ENCODE measurements at places on chromosomes 5 and 9.
A peak's percentile ranks its signal among the peaks of the same experiment; 100 is the strongest.

DNA sequence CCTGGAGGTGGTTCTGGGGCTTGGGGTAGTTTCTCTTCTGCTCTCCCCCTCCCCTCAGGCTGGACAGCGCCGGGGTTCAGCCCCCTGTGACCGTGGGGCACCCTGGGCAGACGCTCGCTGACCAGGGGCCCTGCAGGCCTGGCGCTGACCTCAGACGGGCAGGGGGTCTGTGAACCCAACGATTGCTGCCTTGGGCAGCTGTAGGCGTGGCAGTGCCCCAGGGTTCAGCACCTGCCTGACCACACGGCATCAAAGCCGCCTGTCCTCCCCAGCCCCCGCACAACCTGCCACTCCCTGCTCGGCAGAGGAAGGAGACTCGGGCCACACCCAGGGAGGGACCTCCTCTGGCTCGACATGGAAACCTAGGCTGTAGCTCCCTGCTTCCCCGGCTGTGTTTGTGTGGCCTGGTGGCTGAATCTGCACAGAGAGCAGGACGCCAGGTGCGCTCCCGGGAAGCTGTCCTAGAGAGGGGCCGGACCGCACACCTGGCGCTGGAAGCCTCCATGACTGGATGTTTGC lies 12.2 kb downstream of the LCN12 start:
- no peak for DNase-seq

- DNase-seq, result no peak
Observed at GRCh38 chr5:180215783-180216630, 7.0 kb upstream of the RASGEF1C start.

GRCh38 chr5:80957031-80957761 lies 3.0 kb upstream of the RASGRF2 start:
- peak; percentile 30 for DNase-seq

DNA sequence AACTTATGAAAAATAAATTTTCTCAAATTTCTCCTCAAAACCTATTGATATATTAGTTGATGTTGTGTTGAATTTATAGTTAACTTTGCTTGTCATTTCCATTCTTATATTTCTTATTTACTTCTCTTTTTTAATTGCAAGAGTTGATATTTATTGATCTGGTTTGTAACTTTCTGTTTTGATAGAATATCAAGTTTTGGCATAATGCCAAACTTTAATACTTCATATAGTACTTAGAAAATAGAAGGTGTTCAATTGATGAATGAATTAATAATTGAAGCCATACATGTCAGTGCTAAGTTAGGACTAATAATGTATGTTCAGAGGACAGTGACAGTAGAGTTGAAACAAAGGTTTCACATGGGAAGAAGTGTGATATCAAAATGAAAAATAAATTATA lies 27.9 kb downstream of the ERCC6L2 start:
- no peak for DNase-seq

DNA sequence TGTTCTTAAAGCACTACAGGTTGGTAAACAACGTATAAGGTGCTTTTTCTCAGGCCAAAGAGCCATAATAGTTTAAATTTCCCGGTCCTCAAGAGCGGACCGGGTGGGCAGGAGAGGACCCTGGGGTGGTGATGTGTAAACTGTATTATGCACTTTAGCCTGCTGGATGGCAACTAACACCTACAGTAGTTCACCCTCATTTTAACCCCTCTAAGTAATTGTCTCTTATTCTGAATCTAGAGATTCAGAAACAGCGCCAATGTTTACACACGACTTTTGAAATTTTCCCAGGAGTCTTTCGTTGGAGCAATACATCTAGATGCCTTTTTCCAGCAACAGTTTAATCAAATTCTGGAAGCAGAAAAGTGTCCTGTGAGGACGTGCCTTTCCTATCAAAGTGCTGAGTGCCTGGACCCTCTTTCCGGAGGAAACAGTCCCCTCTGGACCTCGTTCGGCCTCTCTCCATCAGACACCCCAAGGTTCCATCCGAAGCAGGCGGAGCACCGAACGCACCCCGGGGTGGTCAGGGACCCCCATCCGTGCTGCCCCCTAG lies 676 bp upstream of the OCLN start:
- no peak for DNase-seq

DNA sequence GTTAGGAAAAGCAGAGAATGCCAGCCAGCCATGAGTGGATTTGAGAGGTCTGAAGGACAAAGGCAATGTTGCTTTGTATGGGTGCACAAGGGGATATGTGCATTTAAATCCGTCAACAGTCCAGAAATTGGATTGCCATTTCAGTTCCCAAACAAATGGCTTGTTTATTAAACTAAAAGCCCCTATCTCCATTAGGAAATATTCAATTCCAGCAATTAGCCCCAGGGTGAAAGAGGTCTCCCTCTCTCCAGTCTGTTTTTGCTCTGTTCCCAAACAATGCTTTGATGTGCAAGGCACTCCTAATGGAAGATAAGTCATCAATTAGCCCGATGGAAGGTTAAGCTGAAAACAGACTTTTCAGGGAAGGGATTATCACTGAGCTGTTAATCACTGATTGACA lies 101.3 kb downstream of the C9orf152 start:
- DNase-seq, result no peak

- DNase-seq, result no peak
Observed at GRCh38 chr9:84374516-84374915, 34.0 kb upstream of the SLC28A3 start.

GRCh38 chr9:81031422-81032029 lies 657.8 kb downstream of the TLE1 start:
- peak; percentile 14 for DNase-seq

DNA sequence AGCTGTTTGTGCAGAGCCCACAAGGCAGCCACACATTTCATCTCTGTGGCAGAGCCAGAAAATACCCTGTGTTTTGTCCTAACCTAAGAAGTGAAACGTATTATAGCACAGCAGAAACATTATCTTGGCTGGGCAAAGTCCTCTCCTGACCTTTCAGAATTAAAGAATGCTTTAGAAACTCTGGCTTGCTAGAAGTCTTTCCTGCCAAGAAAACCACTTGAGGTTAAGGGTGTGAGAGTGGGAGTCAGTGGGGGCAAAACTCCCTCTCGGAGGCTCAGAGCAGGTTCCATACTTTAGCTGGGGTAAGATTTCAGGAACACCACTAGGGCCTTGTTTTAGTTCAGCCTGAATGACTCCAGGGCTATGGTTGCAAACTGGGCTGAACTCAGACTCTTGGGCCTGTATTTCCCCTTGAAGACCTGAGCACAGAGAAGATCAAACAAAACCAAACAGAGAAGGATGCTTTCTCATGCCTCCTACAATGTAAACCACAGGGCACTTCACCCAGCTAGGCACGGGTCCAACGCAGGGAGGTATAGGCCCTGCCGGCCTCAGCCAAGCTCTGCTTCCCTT lies 48.0 kb downstream of the ZNF366 start:
- no peak for DNase-seq

- no peak for DNase-seq
Observed at GRCh38 chr9:130266236-130267098, 907 bp downstream of the HMCN2 start.

- DNase-seq, result no peak
Observed at GRCh38 chr5:35657877-35658276, 40.2 kb downstream of the SPEF2 start.

- DNase-seq, result no peak
Observed at GRCh38 chr9:95817205-95817604, 58.3 kb upstream of the ERCC6L2 start.

- DNase-seq, result no peak
Observed at GRCh38 chr5:173830421-173830820, 57.7 kb upstream of the CPEB4 start.

DNA sequence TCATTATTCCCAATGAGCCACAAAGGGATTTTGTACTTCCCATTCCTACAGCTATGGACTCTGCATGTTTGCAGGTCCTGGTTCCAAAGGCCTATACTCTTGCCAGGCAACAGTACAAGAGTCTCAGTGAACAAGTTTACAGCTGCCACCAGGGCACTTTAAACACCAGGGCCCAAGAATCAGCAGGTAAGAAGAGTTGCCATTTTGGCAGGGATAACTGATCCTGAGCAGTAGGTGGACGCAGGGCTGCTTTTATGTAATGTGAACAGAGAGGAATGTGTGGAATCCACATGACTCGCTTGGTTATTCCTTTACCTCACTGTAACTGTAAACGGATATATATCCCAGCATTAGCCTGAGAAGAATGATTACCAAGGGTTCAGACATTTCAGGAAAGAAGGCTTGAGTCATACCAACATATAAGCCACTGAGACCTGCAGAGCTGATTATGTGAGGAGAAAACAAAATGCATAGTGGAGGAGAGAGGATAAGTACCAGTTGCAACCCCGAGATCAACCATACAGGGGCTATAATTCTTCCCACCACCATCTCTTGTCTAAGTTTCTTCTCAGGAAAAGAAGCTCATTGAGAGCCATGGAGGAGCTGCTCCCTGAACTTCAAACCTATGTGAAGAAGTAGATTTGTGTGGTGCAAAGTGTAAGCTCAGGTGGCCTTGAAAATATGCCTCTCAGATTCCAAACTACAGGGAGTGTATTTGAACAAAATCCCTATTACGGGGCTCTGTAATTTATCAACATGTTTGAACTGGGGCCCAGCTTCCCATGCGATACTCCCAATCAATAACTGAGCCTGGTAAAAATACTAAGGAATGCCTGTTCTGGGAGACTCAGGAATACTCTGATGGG lies 24.6 kb downstream of the RAPGEF6 start:
- peak; percentile 82 for DNase-seq

GRCh38 chr9:357560-357959 lies 142.9 kb downstream of the DOCK8 start:
- no peak for DNase-seq

DNA sequence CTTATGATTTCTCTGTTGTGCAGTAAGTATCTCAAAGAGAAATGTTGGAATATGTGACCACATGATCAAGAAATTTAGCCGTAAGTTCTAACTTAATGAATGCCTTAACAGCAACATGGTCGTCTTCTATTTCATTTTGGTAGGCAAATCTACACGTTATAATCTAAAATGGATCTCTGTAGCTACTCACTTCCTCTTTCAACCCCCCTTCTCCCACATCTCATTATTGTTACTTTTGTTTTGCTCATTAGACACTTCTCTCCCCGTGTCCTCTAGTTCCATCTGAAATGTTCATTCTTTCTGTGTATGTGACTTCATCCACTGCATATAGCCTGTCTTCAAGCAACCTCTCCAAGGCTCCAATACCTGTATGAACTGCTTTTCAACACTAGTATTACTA lies 27.1 kb upstream of the LPAR1 start:
- no peak for DNase-seq

DNA sequence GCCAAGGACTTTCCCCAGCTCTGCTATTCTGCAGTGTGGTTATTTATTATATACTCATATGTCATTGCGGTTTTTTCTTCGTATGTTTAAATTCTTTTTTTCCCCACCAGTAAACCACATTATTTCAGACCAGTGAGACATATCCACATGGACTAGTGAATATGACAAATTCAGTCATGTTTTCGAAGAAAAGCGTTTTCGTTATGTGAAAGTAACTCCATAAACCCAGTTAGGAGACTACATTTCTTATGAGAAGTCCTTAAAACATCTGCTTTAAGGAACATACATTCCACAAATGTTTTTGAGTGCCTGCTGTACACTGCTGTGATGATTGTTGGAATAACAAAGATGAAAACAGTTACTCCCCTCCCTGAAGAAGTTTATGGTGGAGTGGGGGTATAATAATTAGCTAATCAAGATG lies 591.8 kb upstream of the CLINT1 start:
- peak; percentile 66 for DNase-seq
